Left colon (tissue), 2 donors: ENCODE measurements at places on chromosomes 2 and 18. TPM values are rescaled to one million over a fixed set of nuclear protein-coding genes. Genes with fewer than 3 reads are reported as not detected.

DNAJC5G gene
- not detected for total RNA-seq

- no peak for DNase-seq
These were observed 457.2 kb upstream of the CDH20 start for GRCh38 chr18:60875957-60876507.

- no peak for DNase-seq
These were observed 287.6 kb downstream of the SOCS6 start for GRCh38 chr18:70576276-70577022.

MAP3K19 gene
- not detected for total RNA-seq

DNA sequence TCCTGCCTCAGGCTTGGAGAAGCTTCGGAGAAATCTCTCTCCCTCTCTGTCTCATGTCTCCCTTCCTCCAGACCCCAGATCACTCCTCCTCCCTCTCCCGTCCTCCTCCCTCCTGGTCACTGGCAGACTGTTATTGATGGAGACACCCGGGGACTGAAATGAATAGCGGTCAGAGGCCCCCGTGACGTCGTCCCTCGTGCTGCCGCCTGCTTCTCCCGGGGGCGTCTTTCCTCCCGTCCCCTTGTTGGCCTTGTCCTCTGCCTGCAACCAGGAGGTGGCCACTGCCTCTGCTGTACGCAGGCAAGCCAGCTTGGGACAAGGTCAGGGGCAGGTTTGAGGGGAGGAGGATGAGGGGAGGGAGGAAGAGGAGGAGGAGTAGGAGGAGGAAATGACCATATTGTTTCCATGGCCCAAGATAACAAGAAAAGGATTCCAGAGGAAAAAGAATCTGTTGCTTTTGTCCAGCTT is 78.2 kb downstream of the CELF4 start:
- DNase-seq: no peak

GRCh38 chr2:176111309-176111663 is 4.2 kb downstream of the HOXD11 start:
- DNase-seq: peak; percentile 81

DNA sequence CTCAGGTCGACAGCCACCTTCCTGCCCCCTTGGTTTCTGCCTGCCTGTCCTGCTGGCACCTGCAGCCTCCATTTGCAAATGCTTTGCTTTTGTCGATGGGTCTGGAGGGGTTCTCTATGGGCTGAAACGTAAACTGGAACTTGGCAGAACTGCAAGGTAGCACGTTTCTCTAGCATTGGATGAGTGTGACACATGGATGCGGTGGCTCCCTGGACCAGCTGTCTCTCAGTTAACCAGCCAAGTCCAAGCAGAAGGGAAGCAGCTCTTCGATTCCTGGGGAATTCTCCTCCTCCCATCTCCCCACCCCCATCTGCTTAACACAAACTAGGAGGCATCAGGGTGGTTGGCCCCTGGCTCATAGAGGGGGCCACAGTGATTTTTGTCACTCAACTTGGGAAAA is 57.3 kb downstream of the ITGB1BP1 start:
- no peak for DNase-seq

GRCh38 chr2:127722807-127723206 is 21.5 kb downstream of the SFT2D3 start:
- no peak for DNase-seq

GRCh38 chr2:182300608-182301007 is 126.2 kb downstream of the PDE1A start:
- DNase-seq: no peak

- DNase-seq: no peak
These were observed 3.0 kb downstream of the ARMC9 start for GRCh38 chr2:231201475-231201814.

DNA sequence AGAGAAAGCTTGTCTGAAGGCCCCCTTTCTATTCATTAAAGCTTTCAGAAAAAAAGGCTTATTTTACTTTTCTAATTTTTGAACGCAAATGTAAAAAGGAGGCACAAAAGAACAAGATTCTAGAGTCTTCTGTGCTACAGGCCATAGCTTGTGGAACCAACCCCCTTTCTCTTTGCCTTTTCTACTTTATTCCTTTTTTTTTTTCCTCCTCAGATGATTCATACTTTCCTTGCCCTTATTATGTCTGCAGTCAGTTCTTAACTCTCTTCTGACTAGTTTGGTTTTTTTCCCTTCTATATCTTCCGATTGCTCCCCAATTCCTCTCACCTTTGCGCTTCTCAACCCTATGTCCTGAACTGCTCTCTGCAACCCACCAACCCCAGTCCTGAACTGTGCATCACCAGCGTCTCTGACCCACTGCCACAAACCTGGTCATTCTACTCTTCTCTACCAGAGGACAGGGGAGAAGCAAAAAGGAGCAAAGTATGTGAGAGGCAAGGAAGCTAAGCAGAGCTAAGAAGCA is 56.9 kb upstream of the WIPF1 start:
- DNase-seq: no peak
